Amniotic stem cell (primary cell): ENCODE measurements at places on chromosomes 2 and 18.

GRCh38 chr2:237222178-237222577 lies 136.5 kb downstream of the COPS8 start:
- no peak for DNase-seq

DNA sequence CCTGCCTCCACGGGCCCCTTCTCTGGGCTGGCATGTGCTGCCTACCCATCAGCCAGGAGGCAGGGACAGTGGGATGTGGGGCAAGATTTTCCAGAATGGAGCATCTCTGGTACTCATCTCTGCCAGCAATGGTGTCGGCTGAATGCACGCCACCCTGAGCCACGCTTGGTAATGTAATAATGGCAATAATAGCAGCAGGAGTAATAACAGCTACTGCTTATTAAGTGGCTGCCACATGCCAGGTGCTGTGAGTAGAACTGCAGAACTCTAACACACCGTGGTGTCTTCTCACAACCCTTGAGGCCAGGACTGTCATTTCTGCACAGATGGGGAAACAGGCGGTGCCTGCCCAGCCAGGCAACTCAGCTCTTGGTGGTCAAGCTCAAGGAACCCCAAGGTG lies 113.6 kb downstream of the CELF4 start:
- DNase-seq: no peak

DNA sequence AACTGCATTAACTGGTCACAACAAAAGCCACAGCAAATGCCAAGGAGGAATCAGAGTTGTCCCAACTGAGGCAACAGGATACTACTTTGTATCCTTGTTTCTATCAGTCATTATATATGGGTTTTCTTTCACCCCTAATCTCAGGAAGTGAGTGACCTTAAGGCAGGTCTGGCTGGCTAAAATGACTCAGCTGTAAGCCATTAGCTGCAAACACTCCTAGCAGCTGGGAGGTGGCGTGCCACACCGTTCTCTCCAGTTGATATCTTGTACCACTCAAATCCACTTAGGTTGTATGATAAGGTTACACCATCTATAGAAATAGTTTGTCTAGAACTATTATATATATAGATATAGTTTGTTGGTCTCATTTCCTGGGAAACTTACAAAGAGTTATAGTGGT lies 171.1 kb upstream of the MC4R start:
- no peak for DNase-seq

DNA sequence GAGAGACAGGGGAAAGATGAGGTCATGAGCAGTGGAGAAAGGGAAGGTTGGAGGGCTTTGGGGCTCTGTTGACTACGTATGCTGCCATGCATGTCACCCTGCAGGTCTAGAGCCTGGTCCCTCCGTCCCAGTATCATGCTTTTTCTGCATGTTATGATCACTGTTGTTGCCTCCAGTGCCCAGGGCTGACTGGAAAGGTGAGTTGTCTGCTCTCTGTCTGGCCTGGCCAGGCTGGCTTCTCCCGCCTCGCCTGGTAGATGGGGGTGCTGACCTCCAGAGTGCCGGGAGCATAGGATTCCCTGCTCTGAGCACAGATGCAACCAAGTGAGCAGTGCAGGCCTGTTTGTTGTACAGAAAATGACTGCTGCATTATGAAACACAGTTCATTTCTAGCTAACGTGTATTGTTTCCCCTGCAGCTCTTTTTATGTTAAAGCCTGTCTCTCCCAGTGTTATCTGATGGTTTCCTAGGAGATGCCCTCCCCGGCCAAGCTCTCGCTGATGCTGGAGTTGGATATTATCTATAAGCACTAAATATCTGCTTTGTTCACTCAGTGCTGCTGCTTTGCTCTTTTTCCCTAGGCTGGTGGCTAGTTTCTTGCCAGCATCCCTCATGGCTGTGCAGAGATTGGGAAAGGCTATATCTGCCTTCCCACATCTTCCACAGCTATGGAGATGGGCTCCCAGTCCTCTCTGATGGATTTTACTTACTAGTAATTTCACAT lies 158.2 kb downstream of the TDRD15 start:
- no peak for DNase-seq

- DNase-seq: no peak
Observed at GRCh38 chr2:233063269-233063975, 3.3 kb downstream of the INPP5D start.

- no peak for DNase-seq
Observed at GRCh38 chr2:108490506-108491122, 41.6 kb downstream of the GCC2 start.
